ENCODE measurements at places on chromosomes 16 and 17. TPM values are rescaled to one million over a fixed set of nuclear protein-coding genes. Genes with fewer than 3 reads are reported as not detected.

DNA sequence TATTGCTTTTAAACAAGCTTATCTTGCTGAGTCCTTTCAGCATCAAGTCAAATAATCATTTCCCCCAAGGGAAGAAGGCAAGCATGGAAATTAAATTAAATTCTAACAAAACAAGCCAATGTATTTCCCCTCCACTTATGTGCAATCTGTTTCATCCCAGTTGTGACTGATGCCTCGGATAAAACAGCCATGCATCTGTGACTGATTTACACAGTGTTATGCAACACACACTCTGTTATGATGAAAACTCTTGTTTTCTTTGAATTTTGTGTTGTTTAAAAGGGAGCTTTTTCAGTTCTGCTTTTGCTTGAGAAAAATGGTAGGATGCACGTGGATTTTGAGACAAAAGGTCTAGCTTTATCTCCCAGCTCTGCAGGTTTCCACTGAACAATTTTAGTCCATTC lies 32.6 kb downstream of the TMEM100 start:
- no peak overlapping the region for H3K27ac ChIP-seq
- no peak overlapping the region for H3K4me3 ChIP-seq
- no peak for DNase-seq
- peaks cover 2% of the 10 kb centered on the region for H3K4me1 ChIP-seq
- H3K27me3 ChIP-seq: no peaks in the 10 kb centered on the region

GRCh38 chr17:17987187-17987896 lies 14.7 kb downstream of the DRC3 start:
- no peak overlapping the region for H3K4me3 ChIP-seq
- DNase-seq: no peak
- H3K27me3 ChIP-seq: no peaks in the 10 kb centered on the region
- H3K27ac ChIP-seq: no peak overlapping the region

DNA sequence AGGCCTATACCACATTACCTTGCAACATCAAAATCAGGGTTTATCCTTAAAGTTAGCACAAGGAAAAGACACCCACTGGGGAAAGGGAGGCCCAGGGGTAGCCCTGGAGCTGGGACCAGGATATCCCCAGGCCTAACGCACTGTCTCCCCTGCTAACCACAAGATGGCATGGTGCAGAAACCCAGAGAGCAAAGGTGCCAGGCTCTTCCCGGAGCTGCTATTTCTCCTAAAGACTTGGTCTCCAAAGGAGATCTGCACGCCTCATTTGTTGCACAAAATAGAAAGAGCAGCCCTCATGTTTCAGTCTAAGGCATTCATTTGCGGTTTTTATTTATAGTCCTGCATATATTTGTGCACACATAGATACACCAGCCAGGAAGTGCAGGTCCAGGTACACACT lies 408.6 kb downstream of the SOX9 start:
- H3K27ac ChIP-seq: no peak overlapping the region
- no peak overlapping the region for H3K4me3 ChIP-seq
- H3K4me1 ChIP-seq: no peaks in the 10 kb centered on the region
- H3K27me3 ChIP-seq: no peaks in the 10 kb centered on the region
- no peak for DNase-seq

- no peak for DNase-seq
- H3K36me3 ChIP-seq: peaks cover 87% of the 10 kb centered on the region
- no peak overlapping the region for H3K4me3 ChIP-seq
- H3K4me1 ChIP-seq: no peaks in the 10 kb centered on the region
Measured at GRCh38 chr16:27500801-27501200, 48.9 kb downstream of the GTF3C1 start.

DNA sequence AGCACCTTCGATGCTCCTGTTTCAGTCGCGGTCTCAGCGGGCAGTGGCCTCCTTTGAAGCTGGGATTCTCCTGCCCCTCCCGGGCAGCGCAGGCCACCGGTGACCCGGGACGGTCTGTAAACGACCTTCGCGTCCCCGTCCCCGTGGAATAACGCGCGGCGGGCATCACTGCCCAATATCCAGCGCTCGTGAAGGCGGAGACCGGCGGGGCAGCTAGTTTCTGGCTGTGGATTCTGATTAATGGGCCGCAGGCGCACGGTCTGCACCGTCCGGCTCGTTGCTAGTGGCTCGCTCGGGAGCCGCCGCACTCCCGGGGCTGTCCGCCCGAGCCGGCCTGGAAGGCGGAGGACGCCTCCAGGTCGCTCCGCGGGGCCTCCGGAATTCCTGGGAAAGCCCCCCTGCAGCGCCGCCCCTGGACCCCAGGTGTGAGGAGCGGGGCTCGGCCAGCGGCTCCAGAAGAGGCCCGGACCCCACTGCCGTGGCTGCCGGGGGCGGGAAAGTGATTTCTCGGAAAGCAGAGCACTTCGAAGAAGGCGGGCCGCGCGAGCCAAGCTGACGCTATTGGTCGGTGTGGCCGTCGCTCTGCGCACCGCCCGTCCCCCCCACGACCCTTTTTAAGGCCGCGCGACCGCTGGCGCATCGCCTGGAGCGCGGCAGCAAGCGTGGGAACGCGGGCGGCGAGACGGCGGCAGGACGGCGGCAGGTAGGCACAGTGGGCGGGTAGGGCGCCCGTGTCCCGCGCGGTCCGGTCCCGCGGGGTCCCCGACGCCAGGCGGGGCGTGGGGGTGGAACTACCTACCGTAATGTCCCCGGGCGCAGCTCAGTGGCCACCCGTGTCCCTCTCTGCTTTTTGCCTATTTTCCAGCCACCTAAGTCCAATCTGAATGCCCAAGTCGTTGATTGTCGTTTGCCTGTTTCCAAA lies at the start of gene IRF8:
Gene IRF8, plus strand, starts transcription at position 642 of the 922 bp plus-strand sequence. CDS start 3,854 bp downstream, outside the sequence.
- peaks cover 46% of the 10 kb centered on the region for H3K27me3 ChIP-seq
- H3K4me1 ChIP-seq: no peaks in the 10 kb centered on the region

GRCh38 chr17:5591966-5592365 lies 7.7 kb upstream of the NLRP1 start:
- no peaks in the 10 kb centered on the region for H3K4me1 ChIP-seq
- no peak overlapping the region for H3K27ac ChIP-seq
- no peak for DNase-seq
- H3K27me3 ChIP-seq: no peaks in the 10 kb centered on the region

- no peaks in the 10 kb centered on the region for H3K27me3 ChIP-seq
- no peak for DNase-seq
- H3K4me1 ChIP-seq: peaks cover 22% of the 10 kb centered on the region
Measured at GRCh38 chr16:56789360-56789759, 59.4 kb downstream of the NUP93 start.

DNA sequence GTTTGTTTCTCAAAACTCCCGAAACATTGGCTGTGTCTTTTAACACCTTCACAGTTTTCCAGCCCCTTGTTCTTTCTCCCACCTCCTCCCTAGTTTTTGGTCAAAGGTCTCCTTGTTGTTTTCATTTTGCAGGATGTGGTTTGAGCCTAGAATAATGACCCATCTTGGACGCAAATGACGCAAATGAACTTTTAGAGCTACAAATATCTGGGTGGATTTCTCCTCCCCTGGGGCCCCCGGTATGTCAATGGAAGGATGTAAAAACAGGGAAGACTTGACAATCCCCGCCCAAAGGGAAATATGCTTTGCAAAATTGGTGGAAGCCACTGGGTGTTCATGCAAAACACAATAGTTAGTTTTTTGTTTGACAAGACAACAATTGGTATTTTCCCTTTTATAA lies 236.0 kb upstream of the IRX3 start:
- DNase-seq: no peak
- H3K4me3 ChIP-seq: no peak overlapping the region
- H3K4me1 ChIP-seq: no peaks in the 10 kb centered on the region
- H3K27ac ChIP-seq: no peak overlapping the region
- no peaks in the 10 kb centered on the region for H3K36me3 ChIP-seq

GRCh38 chr17:48429638-48430586 lies at the start of gene SKAP1:
TSS of gene SKAP1 (minus strand) at chr17:48430214.
- DNase-seq: no peak
- peaks cover 31% of the 10 kb centered on the region for H3K27me3 ChIP-seq

- H3K27ac ChIP-seq: no peak overlapping the region
- no peak for DNase-seq
- no peak overlapping the region for H3K4me3 ChIP-seq
- no peaks in the 10 kb centered on the region for H3K4me1 ChIP-seq
Measured at GRCh38 chr17:30505868-30506417, 28.7 kb downstream of the GOSR1 start.

DNA sequence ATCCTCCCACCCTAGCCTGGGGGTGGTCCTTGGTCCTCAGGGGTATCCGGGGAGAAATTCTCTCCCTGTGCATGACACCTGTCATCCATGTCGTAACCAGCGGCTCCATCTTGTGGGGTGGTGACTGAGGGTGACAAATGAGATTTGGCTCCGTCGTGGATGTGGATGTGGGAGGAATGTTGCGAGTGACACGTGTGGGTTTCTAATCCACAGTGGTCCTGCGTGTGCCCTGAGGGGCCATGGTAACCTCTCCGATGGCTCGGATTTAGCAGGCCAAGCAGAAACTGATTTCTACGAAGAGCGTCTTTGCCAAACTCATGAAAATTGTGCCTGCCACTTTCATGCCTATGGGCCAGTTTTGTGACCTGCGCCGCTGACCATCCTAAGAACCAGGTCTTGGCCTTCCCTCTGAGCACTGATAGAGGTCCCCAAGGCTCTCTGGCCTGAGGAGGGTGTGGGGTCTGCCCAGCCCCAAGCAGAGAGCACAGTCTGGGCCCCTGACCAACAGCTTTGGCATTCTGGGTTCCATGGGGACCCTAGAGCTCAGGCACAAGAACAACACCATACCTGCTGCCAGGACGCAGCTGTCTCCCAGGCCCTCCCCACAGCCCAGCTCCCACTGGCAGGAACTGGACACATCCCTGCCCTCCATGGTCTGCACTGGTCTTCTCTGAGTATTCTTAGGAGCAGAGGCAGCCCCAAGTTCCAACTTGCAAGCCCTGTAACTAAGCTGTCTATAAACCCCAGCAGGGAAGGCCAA lies 79.0 kb downstream of the AMFR start:
- no peak overlapping the region for H3K27ac ChIP-seq
- H3K36me3 ChIP-seq: 0 out of 2 replicates have a peak, but pooled peaks cover 2% of the 10 kb centered on the region
- no peaks in the 10 kb centered on the region for H3K27me3 ChIP-seq
- H3K4me1 ChIP-seq: 0 out of 2 replicates have a peak, but pooled peaks cover 3% of the 10 kb centered on the region
- no peak for DNase-seq

GRCh38 chr17:13047011-13047606 lies 29.3 kb upstream of the ELAC2 start:
- H3K4me1 ChIP-seq: no peaks in the 10 kb centered on the region
- DNase-seq: no peak

GRCh38 chr17:78395155-78395554 lies 16.7 kb downstream of the PGS1 start:
- no peak for DNase-seq
- no peaks in the 10 kb centered on the region for H3K27me3 ChIP-seq
- H3K36me3 ChIP-seq: peaks cover 29% of the 10 kb centered on the region
- H3K4me3 ChIP-seq: no peak overlapping the region
- no peak overlapping the region for H3K27ac ChIP-seq

GRCh38 chr17:71632328-71632727 lies 488.5 kb upstream of the SOX9 start:
- H3K27me3 ChIP-seq: no peaks in the 10 kb centered on the region
- H3K4me1 ChIP-seq: no peaks in the 10 kb centered on the region
- H3K4me3 ChIP-seq: no peak overlapping the region
- H3K27ac ChIP-seq: no peak overlapping the region
- DNase-seq: no peak

- H3K27me3 ChIP-seq: no peaks in the 10 kb centered on the region
- peaks cover 22% of the 10 kb centered on the region for H3K36me3 ChIP-seq
- peak overlapping the region; percentile 15 for H3K27ac ChIP-seq
- no peaks in the 10 kb centered on the region for H3K4me1 ChIP-seq
- H3K4me3 ChIP-seq: no peak overlapping the region
Measured at GRCh38 chr17:2980211-2980903, 83.0 kb downstream of the OR1D5 start.

GRCh38 chr16:27404163-27404823 lies 2.3 kb downstream of the IL21R start:
- H3K4me3 ChIP-seq: no peak overlapping the region
- DNase-seq: no peak
- peaks cover 6% of the 10 kb centered on the region for H3K4me1 ChIP-seq
- no peaks in the 10 kb centered on the region for H3K36me3 ChIP-seq
- H3K27me3 ChIP-seq: no peaks in the 10 kb centered on the region
- H3K27ac ChIP-seq: no peak overlapping the region

DNA sequence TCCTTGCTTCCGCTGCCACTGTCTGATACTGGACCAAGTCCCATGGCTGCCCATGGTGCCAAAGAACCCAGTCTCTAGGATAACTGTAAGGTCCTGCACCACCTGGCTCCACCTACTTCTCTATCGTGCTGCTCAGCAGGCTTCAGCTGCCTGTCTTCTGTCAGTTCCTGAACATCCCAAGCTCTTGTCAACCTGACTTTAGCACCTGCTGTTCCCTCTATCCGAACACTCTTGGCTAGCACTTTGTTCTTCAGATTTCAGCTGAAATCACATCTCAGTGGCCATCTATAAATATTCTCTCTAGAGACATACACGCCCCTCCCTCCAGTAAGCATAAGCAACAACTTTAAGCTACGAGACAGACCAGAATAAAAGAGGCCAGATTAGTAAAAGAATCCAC lies 15.0 kb upstream of the TMEM101 start:
- H3K27ac ChIP-seq: no peak overlapping the region
- no peak for DNase-seq
- H3K27me3 ChIP-seq: no peaks in the 10 kb centered on the region
- H3K4me3 ChIP-seq: no peak overlapping the region
- H3K4me1 ChIP-seq: no peaks in the 10 kb centered on the region

DNA sequence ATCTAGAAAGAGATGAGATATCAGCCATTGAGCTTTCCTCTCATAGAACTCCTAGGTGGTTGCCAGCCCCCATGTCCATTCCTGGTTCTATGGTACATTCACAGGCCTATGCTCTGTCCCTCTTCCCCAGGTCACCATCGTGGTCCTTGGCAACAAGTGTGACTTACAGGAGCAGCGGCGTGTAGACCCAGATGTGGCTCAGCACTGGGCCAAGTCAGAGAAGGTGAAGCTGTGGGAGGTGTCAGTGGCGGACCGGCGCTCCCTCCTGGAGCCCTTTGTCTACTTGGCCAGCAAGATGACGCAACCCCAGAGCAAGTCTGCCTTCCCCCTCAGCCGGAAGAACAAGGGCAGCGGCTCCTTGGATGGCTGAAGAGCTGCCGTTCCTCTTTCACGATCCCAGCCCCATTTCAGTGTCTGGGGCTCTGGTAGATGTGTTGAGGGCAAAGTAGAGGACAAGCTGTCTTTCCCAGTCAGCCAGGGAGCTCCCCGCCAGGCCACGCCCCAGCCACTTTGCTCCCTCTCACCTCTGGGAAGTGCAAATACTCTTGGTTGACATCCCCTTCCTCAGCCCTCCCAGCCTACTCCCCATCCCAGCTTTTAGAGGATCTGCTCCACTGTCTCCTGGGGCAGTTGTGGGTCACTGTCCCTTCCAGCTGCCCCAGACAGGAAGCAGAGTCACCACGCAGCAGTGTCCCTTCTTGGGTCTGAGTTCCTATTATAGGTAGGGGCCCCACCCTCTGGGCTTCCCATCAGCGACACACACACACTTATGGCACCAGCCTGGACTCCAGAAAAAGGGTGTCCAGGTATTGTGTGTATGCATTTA lies 3.8 kb downstream of the NKIRAS2 start:
- no peak for DNase-seq
- H3K36me3 ChIP-seq: peaks cover 13% of the 10 kb centered on the region
- peaks cover 16% of the 10 kb centered on the region for H3K4me1 ChIP-seq
- no peak overlapping the region for H3K4me3 ChIP-seq

GRCh38 chr17:15944759-15945526 lies at the start of gene ADORA2B:
TSS of gene ADORA2B (plus strand) at chr17:15945130. CDS start at chr17:15945249, 119 bp downstream.
- H3K4me1 ChIP-seq: peaks cover 5% of the 10 kb centered on the region
- H3K4me3 ChIP-seq: peak within 1 kb of the TSS; percentile 64
- peaks cover 31% of the 10 kb centered on the region for H3K27me3 ChIP-seq
- DNase-seq: peak; percentile 86
- no peak within 1 kb of the TSS for H3K27ac ChIP-seq

HOXB6 gene
- not detected for total RNA-seq

CMTM1 gene
- total RNA-seq: 2.0 TPM

HSPB9 gene
- 0.33 TPM for total RNA-seq

SMIM36 gene
- total RNA-seq: not detected

ITGB3 gene
- total RNA-seq: 0.09 TPM

CES1 gene
- total RNA-seq: 0.52 TPM

RHBDL3 gene
- 11.8 TPM for total RNA-seq

FKBP10 gene
- total RNA-seq: 173 TPM

SNAI3 gene
- 8.7 TPM for total RNA-seq

NME2 gene
- 801 TPM for total RNA-seq
